ENCODE measurements at places on chromosomes 3 and 15.

- DNase-seq = no peak
These were observed 175.9 kb downstream of the CHST2 start for GRCh38 chr3:143295201-143296080.

GRCh38 chr15:66899555-66900350 lies 165.6 kb upstream of the SMAD3 start:
- no peak for DNase-seq

- peak; percentile 18 for DNase-seq
These were observed 58.2 kb downstream of the RAB7A start for GRCh38 chr3:128784232-128784631.

DNA sequence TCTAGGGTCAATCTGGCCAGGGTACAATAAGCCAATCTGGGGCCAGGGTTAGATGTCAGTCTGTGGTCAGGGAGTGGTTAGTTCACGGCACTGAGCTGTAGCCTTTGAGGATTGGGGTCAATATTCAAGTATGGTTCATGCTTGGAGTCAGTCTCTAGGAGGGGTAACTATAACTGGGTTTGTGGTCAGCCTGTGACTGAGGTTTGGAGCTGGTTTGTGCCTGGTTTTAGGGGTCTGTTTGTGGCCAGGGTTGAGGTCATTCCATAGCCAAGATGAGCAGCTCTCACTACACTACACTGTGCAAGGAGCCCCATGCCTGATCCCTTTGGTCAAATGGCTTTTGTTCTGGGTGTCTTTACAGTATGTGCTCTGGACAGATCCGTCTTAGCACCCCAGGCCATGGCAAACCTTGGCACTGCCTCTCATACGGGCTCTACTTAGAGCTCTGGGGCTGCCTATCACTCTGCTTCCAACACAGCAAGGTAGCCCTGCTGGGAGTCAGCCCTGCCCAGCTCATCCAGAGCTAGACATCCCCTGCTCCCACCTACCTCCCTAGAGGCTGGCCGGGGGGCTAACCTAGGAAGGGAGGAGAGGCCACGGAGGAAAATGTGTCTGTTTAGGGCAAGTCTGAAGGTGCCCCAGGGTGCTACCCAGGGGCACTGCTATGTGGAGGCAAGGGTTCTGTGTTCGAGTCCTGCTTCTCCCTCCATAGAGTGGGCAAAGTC lies 63.3 kb upstream of the CORO2B start:
- DNase-seq = no peak

DNA sequence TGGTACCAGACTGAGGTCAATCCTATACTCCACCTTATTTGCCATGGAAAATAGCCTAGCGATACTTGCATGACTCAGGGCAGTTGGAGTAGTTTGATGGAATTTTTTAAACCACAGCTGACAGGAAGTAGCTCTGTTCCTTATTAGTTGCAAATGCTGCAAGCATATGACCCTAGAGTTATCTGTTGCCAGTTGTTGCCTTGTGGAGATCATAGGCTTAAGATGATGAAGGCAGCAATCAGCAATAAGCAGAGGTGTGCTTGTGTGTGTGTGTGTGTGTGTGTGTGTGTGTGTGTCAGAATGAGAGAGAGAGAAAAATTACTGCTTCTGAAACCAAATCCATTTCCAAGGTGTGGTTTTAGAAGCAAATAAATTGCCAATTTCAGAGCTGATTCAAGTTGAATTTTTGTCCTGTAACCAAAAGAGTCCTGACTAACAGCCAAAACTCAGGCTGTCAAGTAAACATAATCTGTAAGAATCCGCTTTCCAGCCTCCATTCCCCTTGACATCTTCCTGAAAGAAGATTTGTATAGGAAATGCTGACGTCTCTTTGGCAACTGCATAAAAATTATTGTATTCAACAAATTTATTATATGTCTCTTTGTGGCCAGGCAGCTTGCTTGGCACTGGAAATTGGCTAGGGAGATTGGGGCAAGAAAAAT lies 141.2 kb downstream of the SERPINI1 start:
- DNase-seq = peak; percentile 79

- no peak for DNase-seq
These were observed 61.7 kb downstream of the SLC12A1 start for GRCh38 chr15:48267766-48268165.

DNA sequence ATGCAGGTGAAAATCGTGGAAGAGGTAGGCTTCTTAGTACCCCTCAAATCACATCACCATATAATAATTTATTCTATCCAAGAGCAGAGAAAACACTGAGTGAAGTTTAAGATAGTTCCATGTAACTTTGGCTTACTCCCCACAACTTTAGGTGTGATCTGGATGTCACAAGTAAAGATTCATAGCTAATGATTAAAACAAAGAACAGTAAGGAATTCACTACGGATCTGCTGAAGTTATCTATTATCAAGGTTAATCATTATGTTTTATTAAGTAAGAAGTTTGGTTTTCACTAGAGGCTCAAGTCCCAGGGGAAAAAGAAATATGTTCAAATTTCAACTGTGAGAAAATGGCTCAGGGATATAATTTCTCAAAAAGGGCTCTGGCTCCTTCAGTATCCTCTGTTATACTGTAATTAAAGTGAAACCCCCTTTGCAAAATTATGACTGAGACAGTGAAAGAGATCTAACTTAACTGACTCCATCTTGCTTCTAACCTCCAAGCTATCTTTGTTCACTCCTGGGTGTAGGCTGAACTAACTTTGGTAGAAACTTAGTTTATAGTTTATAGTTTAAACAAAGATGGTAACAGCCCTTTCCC lies 17.1 kb downstream of the CD80 start:
- DNase-seq = no peak

GRCh38 chr3:37210230-37210629 lies 35.8 kb upstream of the LRRFIP2 start:
- DNase-seq = no peak

DNA sequence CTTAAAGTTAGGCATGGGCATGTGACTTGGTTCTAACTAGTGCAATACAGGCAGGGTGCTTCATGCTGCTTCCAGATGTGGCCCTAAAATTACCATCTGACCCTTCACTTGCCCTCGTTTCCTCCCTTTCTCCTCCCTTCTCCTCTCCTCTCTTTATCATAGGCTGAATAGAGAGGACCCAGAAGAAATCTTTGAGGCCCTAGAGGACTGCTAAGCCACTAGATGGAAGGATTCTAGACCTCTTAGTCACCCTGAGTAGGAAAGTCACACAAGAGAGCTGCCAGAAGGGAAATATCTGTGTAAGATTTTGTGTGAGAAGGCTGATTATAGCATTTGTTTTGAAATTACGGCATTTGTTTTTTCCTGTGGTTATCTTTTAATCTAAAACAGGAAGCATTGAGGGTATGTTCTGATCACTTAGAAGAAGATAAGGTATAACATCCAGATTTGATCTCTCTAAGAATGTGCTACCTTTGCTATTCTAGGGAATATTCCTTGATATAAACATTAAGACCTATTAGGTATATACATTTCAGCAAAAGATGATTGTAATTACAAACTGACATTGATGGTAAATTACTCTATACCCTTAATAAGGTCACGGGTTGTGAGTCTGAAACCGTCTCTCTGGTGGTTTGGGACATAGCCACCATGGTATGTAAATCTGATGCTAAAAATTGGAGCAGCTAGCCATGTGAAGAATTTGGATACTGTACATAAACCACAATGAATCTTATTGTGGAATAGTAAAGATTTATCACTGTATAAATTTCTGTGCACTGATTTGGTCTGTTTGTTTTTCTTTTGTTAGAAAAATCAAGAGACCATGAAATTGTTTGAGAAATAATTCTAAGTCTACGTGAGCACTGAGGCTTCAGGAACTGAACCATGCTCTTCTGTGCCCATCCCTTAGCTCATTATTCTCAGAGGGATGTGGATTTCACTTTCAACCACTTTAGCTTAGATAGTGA lies 84.1 kb downstream of the TP63 start:
- DNase-seq = peak; percentile 79
